ENCODE measurements at places on chromosomes 12 and 14. TPM values are rescaled to one million over a fixed set of nuclear protein-coding genes. Genes with fewer than 3 reads are reported as not detected.

ANKRD33 gene
- polyA plus RNA-seq = not detected

SELPLG gene
- 3.3 TPM for polyA plus RNA-seq

GRCh38 chr14:99821519-99822508, 28.6 kb downstream of the EML1 start:
- DNase-seq = no peak

- no peak for DNase-seq
These were observed 6.2 kb upstream of the TCP11L2 start for GRCh38 chr12:106296179-106296877.

DNA sequence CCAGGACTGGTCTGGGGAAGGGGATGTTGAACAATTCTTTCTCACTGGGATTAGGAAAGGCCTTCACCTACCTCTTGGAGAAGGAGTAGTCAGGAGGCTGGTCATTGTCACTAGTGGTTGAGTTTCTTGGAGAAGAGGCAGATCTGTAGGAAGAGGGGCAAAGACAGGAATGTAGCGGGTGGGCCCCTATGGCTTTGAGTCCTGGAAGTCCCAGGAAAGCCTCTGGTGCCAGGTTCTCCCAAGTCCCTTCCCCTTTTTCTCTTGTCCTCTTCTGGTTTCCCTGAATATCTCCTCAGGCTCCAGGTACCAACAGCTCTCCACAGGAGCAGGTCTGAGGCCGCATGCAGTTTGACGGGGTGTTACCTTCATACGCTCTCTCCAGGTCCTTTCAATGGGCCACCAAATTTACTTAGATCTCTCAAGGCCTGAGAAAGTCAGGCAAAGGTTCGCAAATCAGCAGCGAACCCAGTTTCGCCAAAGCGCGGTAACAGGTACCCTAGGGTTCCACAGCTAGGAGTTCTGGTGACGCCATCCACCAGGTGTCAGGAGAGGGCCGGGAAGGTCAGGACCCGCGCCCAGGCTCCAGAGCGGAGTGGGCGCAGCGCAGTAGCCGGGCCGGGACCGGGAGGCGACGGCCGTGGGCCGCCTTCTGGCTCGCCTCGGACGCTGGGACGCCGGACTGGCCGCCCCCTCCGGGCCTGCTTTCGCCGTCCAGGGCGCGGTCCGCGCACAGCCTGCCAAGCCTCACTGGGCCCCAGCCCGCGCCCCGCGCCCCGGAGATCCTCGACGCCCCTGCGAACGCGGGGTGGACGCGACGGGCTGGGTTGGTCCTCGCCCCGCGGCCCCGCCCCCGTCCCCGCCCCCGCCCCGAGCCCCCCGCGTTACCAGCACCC, 795 bp downstream of the SMAGP start:
- DNase-seq = peak; percentile 33

DNA sequence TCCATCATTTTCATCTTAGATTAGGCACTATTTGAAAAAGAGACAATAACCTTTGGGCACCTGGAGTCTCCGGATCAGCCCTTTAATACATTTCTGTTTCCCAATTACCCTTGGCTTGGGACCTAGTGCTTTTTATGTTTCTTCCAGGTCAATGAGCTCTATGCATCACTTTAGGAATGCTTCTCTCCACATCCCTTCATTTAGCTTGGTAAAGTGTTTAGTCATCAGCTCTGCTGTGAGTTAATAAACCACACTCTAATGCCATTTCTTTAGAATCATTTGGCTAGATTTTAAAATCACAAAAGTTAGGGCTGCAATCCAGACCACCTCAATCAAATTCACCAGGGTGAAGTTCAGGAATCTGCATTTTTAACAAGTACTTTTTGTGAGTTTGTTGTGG, 41.7 kb downstream of the RASSF9 start:
- DNase-seq = no peak

GRCh38 chr12:71949646-71950045, 11.0 kb downstream of the TPH2 start:
- DNase-seq = no peak

MGST1 gene
- 69.6 TPM for polyA plus RNA-seq

GALNT8 gene
- polyA plus RNA-seq = 1.8 TPM

KCNH5 gene
- not detected for polyA plus RNA-seq

- DNase-seq = no peak
These were observed 29.3 kb downstream of the AMN start for GRCh38 chr14:102951799-102952198.

GRCh38 chr12:119546340-119546739, 47.2 kb upstream of the TMEM233 start:
- DNase-seq = no peak

- DNase-seq = no peak
These were observed 25.9 kb downstream of the ZBTB42 start for GRCh38 chr14:104826861-104827176.

GLIPR1 gene
- polyA plus RNA-seq = 15.5 TPM

GRCh38 chr14:24875991-24876878, 173.7 kb downstream of the STXBP6 start:
- DNase-seq = no peak

- DNase-seq = no peak
These were observed 139.1 kb upstream of the C14orf180 start for GRCh38 chr14:104440297-104440956.

DNA sequence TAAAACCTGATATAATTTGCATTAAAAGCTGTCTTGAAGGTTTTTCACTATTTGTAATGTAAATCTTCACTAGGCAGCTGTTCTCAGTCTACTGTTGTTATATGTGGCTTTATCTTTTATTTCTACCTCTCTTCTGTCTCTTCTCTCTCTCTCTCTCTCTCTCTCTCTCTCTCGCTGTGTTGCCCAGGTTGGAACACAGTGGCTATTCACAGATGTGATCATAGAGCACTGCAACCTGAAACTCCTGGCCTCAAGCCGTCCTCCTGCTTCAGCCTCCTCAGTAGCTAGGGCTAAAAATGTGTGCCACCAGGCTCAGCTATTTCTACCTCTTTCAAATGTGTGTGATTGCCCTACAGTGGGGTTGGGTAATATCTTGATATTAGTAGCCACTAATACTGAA, 21.1 kb downstream of the FUT8 start:
- DNase-seq = no peak

BCL11B gene
- polyA plus RNA-seq = 3.3 TPM

INHBE gene
- 1.2 TPM for polyA plus RNA-seq

LYZ gene
- 42.0 TPM for polyA plus RNA-seq

DNA sequence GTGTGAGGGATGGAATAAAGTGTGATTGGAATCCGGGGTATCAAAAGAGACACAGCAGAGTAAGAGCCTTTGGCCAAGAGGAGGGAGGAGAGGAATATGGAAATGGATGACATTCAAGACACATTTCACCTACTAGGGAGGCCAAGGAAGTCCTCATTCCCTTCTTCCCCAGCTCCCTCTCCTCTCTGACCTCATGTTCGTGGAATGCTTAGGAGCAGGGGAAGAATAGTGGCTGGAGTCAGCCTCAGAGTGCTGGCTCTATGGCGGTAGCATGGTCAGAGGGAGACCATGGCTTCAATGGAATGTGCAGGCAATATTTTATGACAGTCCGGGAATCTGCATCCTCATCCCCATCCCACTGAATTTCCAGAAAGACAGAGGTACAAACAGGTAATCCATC, 196.6 kb downstream of the EGLN3 start:
- no peak for DNase-seq

DNA sequence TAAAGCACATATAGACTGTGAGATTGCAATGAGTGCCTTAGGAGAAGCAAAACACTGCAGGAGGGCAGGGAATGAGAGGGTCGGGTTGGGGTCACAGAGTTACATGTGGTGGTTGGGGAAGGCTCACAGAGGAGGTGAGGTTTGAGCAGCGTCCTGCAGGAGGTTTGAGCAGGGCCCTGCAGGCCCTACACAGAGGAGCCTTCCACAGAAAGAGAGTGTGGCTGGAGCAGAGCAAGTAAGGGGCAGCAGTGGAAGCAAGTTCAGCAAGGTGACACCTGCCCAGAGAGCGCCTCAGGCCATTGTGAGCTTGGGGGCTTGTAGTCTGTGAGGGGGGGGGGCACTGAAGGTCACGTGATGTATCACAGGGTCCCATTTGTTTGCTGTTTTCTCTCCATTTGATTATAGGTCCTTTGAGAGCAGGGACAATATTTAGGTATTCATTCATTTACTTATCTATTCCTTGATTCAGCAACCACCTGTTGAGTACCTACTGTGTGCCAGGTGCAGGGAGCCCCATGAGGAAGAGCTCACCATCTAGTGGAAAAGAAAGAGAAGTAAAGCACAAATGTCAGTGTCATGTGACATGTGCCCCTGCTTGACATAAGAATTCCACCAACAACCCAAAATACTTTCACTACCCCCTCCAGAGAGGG, 56.6 kb downstream of the GALNT16 start:
- DNase-seq = no peak

DNA sequence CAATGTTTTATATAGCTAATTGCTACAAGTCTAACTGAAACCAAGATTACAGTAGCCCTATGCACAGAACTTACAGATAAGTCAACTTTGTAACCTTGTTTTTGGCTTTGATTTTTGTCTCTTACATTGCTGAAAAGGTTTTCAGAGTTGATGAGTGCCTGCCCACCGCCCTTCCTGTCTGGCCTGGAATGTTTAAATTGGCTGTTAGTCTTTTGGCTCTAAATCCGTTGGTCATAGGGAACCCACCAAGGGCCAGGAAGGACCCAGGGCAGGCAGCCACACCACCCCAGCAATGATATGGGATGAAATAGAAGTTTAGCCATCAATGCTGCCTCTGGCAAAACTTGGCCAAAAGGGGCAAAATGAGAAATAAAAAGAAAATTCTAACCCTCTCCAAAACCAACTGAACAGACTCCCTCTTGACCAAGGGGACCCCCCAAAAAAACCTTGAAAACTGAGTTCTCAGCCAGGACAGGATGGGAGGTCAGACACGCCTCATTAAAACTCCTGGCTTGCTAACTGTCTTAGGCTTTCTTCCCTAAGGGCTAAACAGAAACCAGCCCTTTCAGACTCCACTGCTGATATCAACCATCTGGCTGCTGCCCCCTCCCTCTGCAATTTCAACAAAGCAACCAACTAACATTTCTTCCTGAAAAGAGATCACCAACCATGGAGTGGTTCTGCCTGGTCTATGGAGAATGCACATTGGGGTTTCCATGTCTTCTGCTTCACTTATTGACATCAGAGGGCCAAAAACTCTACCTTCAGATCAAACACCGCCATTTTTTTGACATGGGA, 242.1 kb upstream of the NOS1 start:
- DNase-seq = no peak

EPYC gene
- polyA plus RNA-seq = not detected

DNA sequence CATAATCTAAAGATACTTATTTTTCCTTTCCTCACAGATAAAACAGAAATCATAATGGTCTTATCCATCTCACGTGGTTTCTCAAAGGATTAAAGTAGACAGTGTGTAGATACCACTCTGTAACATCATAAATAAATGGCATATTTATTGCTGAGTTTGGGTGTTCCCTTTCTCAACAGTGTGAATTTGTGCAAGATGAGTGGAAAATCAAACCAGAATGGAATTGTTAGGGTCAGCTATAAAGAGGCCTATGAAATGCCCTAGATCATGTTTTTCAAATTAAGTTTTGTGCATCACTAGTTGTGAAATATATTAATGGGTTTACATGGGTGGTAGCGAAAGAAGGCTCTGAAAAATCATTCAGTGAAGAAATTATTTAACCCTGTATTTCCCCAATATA, 216.3 kb upstream of the GARIN6 start:
- DNase-seq = no peak

WNT1 gene
- not detected for polyA plus RNA-seq

ITGA7 gene
- polyA plus RNA-seq = 33.9 TPM

GRCh38 chr14:57259672-57260071, 9.0 kb downstream of the EXOC5 start:
- DNase-seq = no peak

- peak; percentile 86 for DNase-seq
These were observed 93.8 kb downstream of the RFLNA start for GRCh38 chr12:124388679-124389137.

DNA sequence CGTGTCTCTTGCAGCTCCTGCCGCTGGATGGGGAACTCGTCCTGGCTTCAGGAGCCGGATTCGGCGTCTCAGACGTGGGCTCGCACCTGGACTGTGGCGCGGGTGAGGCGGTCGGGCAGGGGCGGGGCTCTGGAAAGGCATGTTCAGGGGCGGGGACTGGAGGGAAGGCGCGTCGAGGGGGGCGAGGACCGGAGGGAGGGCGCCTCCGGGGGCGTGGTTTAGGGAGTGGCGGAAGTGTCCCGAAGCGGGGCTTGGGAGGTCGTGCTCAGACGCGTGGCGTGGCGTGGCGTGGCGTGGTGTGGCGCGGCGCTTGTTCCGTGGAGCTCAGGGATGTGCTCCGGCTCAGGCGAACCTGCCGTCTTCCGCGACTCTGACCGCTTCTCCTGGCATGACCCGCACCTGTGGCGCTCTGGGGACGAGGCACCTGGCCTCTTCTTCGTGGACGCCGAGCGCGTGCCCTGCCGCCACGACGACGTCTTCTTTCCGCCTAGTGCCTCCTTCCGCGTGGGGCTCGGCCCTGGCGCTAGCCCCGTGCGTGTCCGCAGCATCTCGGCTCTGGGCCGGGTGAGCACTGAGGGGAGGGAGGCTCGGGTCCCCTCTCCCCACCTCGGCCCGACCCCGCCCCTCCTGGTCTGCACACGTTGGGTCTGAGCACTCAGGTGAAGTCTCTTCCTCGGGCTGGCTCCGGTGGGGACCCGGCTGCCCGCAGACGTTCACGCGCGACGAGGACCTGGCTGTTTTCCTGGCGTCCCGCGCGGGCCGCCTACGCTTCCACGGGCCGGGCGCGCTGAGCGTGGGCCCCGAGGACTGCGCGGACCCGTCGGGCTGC, 6.2 kb downstream of the AMN start:
- DNase-seq = peak; percentile 69

GRCh38 chr14:68759937-68760336, 32.9 kb downstream of the ZFP36L1 start:
- DNase-seq = no peak

- DNase-seq = no peak
These were observed 287.5 kb downstream of the FOXG1 start for GRCh38 chr14:29054119-29054518.

GRCh38 chr12:55736780-55737580, 5.9 kb upstream of the GDF11 start:
- DNase-seq = peak; percentile 54

DNA sequence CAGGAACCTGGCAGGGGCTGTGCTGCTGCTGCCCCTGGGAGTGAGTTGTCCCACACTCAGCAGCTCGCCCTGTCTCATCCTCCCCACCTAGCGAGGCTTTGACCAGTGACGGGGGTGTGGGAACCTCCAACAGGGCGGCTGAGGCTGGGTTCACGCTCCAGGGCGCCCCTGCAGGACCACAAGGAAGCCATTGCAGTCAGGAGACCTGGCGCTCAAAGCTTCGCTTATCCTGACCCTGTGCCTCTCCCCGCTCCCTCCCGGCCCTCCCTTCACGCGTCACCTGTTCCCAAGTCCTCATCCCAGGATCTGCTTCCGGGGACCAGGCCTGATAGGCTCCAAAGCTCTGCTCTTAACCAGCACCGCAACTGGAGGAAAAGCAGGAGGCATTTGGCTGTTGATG, 272.0 kb upstream of the SFSWAP start:
- no peak for DNase-seq

DNA sequence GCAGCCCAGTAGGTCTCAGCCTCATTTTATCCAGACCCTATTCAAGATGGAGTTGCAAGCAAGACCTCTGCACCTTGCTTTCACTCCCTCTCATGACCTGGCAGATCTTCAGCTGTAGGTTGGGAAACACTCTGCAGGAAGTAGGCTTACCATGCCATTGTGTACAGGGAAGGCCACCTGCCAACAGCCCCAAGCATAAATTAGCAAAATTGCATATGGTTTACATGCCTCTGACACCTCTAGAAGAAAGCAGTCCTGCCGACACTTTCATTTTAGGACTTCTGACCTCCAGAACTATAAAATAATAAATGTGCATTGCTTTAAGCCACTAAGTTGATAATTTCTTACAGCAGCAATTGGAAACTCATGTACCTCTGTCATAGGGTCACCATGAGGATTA, 96.9 kb downstream of the SLC15A4 start:
- no peak for DNase-seq

GRCh38 chr12:40011775-40012129, 94.1 kb downstream of the SLC2A13 start:
- no peak for DNase-seq

KLRG1 gene
- 1.1 TPM for polyA plus RNA-seq
